ENCODE measurements at places on chromosomes 2 and 18.

DNA sequence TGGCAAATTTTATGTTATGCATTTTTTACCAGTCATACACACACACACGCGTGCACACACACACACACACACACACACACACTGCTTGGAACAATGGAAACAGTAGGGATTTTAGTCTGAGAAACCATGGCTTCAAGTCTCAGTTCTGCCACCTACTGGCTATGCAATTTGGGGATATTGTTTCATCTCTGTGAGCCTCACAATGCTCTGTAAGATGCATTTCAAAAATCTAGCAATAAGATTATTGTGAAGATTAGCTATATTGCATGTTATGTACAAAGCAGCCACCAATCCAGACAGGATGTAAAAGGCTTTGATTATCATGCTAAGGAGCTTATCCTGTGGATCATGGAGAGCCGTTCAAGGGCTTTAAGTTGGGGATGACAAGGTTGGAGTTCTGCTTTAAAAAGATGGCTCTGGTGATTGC, 401.4 kb downstream of the NBAS start:
- DNase-seq: no peak

GRCh38 chr2:234448506-234449184, 48.2 kb downstream of the ARL4C start:
- no peak for DNase-seq

GRCh38 chr2:1606046-1606400, 138.3 kb downstream of the PXDN start:
- DNase-seq: no peak

- no peak for DNase-seq
Measured at GRCh38 chr2:128292599-128293425, 25.9 kb downstream of the HS6ST1 start.

- DNase-seq: no peak
Measured at GRCh38 chr2:160261732-160262131, 61.7 kb upstream of the ITGB6 start.

DNA sequence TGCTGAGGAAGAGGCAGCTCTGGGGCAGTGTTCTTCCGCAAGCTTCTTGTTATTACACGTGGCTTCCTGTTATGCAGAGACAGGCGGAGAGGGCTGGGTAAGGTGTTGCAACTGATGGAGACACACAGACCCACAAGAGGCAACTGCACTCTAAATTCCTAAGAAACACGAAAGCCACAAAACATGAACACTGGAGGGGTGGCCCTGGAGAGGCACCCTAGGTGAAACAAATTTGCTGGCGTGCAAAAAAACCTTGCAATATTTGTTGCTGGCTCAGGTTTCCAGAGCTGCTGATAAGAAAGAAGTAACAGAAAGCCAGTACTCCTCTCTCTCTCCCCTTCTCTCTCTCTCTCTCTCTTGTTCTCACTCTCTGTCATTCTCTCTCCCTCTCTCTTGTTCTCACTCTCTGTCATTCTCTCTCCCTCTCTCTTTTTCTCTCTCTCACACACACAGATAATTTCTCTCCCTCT, 31.8 kb downstream of the ARHGAP25 start:
- DNase-seq: no peak

Data from stimulated activated CD4-positive, alpha-beta T cell treated with anti-CD3 and anti-CD28 coated beads, Interleukin-1b, Interleukin-23, amount 100 ng/mL, for 24 hours (primary cell).